Amniotic epithelial cell (primary cell): ENCODE measurements at places on chromosomes 3 and 15.

DNA sequence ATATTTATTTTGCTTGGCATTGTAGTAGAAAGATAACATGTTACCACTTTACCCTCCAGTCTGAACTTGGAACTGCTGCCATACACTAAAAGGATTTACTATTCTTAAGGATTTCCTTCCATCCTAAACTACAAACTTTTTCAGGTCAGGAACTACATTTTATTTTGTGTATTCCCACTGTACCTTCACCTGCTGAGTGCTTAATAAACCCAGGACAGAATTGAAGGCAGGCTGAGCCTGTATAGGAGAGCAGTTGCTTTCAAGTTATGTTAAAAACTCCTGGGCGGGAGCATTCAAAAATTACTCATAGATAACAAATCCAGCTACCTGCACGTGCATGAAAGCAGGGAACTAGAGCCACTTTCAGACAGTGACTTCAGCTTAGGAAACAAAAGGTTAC lies 58.3 kb downstream of the CACNA1D start:
- DNase-seq = no peak

- no peak for DNase-seq
Observed at GRCh38 chr3:44232407-44232806, 9.3 kb upstream of the TOPAZ1 start.

- DNase-seq = no peak
Observed at GRCh38 chr3:70400194-70400593, 87.8 kb upstream of the MDFIC2 start.

GRCh38 chr15:38163658-38164057 lies 89.0 kb upstream of the SPRED1 start:
- DNase-seq = no peak

DNA sequence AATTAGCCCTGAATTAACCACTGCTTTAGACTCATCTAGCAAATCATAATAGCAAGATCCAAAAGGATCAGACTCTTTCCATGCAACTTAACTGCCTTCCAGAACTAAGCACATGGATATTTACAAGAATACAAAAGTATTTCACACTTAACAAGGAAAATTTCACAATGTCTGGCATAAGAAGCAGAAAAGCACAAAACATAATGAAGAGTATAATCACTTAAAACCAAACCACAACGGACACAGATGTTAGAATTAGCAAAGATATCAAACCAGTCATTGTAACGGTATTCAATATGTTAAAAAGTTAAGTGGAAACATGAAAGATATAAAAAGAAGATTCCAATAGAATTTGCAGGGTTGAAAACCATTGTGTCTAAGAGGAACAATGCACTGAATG lies 51.5 kb upstream of the COL6A6 start:
- no peak for DNase-seq

GRCh38 chr15:45346381-45346780 lies 32.0 kb downstream of the GATM start:
- DNase-seq = no peak

DNA sequence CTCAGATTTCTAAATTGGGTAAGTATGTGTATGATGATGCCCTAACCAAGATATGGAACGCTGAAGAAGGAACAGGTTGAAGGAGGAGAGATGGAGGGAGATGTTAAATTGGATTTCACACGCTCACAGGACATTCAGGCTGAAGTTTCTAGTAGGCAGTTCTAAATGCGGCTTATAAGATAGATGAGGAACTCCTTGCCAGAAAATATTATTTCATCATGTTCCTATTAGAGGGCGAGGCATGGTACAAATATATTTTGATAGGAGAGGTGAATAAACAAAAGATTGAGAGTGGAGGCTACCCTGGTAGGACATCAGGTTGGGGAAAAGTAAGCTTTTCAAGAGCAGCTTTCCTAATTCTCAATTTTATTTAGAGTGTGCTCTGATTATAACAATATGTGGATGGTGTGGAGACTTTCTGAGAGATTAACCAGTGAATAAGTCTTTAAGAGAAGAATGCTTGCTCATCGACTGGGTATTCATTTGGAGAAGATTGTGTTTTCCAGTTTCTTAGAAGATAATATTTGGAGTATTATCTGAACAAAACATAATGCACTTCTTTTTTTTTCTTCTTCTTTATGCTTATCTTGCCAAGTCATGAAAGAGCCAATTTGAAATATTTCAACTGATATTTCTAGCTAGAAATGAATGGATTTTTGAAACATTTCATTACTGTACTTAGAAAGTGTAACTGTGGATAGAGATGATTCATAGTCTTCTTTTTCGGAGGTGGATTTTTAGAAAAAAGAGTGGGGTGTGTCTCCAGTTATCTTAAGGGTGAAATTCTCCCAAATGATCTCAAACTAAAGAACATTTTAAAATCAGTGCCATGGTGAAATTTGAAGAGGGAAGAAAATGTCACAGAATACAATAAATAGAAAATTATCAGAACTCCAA lies 88.5 kb downstream of the B3GALNT1 start:
- peak; percentile 60 for DNase-seq

GRCh38 chr15:48058371-48058770 lies 62.4 kb upstream of the SLC24A5 start:
- DNase-seq = no peak

DNA sequence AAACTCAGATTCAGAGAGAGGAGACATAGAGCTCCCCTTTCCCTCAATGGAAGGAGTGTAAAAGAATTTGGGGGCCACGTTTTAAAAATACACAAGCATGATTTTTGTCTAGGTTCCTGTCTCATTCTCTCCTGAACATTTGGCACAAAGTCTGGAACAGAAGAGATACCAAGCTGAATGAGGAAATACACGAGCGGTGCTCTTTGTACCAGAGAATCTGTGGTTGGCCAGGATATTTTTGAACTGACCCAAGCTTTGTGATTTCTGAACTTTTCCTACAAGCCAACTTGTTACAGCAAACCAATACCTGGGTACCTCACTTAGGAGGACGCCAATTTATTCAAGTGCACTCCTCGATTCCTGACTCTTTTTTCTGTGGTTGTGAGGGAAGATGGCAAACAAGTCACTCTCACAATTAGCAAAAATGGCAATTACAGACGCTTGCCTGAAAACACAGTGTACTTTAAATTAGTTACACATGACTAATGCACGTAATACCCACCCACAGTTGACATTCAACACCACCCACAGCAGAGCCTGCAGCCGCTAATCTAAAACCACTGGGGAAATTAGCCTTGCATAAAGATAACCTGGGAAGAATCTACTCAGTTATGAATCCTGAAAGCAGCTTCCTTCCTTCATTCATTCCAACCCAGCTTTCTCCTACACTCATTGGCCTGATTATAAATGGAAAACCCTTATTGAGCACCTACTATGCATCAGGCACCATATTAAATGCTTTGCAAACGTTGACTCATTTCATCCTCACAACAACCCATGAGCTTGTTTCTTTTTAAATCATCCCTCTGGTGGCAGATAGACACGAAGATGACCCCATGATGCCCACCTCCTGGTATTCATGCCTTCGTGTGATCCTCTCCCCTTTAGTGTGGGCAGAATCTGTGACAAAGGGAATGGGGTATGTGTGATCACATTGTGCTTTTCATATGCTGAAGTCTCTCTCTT lies 293.5 kb downstream of the KBTBD8 start:
- DNase-seq = no peak

GRCh38 chr3:177681156-177681555 lies 483.9 kb upstream of the TBL1XR1 start:
- peak; percentile 78 for DNase-seq

DNA sequence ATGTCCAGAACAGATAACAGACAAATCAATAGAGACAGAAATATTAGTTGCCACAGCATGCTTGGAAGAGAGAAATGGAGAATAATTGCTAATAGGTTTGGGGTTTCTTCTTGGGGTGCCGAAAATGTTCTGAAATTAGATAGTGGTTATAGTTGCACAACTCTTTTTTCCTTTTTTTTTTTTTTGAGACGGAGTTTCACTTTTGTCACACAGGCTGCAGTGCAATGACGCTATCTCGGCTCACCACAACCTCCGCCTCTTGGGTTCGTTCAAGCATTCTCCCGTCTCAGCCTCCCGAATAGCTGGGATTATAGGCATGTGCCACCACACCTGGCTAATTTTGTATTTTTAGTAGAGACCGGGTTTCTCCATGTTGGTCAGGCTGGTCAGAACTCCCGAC lies 163.3 kb downstream of the PLCH1 start:
- no peak for DNase-seq

- peak; percentile 64 for DNase-seq
Observed at GRCh38 chr15:90465140-90465929, 64.4 kb upstream of the CRTC3 start.

DNA sequence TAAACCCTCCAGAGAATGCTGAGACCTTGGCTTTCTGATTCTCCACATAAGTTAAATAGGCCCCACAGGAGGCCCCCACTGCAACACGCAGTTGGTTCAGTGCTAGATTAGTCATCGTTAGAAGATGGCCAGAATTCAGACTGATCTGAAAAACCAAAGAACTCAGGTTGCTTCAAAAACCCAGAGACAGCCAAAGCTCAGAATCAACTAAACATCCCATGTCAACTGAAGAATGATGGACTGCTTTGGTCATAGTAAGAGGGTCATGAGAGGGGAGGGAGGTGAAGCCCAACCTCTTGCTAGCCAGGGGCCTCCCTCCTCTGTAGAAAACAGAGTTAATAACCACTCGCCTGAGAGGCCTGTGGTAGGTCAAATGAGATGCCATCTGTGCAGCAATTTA lies 93.1 kb downstream of the AKAP13 start:
- DNase-seq = peak; percentile 74

DNA sequence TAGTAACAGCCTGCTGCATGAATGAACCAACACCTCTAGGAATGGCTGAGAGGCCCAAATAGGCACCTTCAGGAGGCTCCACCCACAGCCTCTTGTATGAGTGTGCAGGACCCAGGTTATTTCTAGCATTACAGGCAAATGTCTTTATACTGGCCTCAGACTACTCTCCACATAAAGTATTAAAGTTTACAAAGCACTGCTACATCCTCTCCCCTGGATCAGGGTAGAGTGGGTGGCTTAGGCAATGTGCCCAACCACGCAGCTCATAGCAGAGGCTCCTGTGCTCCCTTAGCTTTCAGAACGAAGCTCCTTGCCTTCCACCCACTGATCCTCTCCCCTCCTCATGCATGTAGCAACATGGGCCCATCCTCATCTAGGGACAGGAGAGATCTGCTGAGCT lies 16.3 kb downstream of the TMEM43 start:
- DNase-seq = no peak

GRCh38 chr3:30426293-30426993 lies 180.0 kb upstream of the TGFBR2 start:
- peak; percentile 71 for DNase-seq

GRCh38 chr3:143628971-143629370 lies 219.3 kb downstream of the SLC9A9 start:
- DNase-seq = peak; percentile 89

- DNase-seq = no peak
Observed at GRCh38 chr3:170974872-170975271, 51.6 kb downstream of the SLC2A2 start.

- DNase-seq = no peak
Observed at GRCh38 chr3:68088216-68088615, 433.8 kb upstream of the SUCLG2 start.

- peak; percentile 46 for DNase-seq
Observed at GRCh38 chr3:170961616-170962400, 53.4 kb upstream of the EIF5A2 start.

GRCh38 chr3:152280539-152280938 lies 11.8 kb downstream of the MBNL1 start:
- DNase-seq = no peak

DNA sequence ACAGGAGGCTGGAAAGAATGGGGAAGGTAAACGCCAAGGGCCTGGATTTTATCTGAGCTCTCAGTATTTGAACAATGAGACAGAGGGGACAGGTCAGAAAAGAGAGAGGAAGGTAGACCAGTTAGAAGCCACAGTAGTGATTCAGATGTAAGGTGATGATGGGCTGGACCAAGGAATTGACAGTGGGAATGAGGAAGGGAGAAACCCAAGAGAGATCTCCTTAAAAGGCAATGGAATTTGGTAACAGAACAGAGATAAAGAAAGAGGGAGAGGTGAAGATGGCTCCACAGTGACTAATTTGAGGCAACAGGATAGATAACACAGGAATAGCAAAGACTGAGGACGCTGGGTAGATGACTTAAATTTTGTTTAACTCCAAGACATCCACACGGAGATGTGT lies 11.4 kb upstream of the HEG1 start:
- DNase-seq = peak; percentile 90

- peak; percentile 3 for DNase-seq
Observed at GRCh38 chr3:43872901-43873300, 182.2 kb downstream of the ABHD5 start.

- DNase-seq = no peak
Observed at GRCh38 chr15:97482521-97482920, 478.0 kb upstream of the ARRDC4 start.

DNA sequence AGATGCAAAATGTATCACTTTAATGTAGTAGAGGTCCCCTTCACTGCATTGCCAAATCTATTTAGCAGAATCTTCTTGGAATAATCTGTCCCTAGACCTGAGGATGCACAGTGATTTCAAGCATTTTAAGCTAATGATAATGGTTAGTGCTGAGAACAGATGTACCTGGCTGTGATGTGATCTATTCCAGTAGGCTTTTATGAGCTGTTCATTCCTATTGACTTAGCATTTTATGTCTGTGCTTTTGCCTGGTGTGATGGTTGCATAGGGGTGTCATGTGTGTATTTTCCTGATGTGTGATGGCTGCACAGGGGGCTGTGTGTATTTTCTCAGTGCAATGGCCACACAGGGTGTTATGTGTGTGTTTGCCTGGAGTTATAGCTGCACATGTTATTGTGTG lies 272.9 kb downstream of the TIGIT start:
- no peak for DNase-seq

DNA sequence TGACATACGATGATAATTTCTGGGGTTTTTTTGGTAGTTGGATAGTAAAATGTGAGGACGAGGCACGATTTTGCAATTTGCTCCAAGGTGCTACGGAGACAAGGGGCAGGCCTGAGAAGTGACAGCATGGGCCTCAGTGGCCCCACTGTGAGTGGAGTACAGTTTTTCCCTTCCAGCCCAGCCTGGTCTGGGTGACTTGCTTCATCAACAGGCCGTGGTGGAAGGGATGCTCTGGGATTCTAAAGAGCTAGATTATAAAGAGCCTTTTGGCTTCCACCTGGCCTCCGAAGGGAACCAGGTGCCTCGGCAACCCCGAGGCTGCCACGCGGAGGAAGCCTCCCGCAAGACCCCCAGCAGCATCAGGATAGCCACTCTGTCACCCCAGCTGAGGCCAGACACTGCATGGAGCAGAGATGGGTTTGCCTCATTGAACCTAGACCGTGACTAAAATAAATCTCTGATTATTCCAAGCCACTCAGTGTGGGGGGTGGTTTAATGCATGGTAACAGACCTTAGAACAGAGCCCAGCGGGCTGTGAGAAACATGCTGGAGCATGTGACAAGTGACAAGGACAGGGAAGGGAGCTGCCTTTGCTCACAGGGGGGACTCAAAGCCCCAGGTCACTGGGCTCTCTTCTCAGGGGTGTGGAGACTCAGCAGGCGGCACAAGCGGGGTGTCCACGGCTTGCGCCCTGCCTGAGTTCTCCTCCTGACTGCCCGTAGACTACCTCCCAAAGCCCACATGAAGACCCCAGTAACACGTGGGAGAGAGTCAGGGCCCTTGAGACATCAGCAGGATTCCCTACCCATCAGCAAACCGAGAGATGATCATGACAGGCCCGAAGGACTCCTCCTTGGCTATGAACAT lies 22.6 kb upstream of the SLC41A3 start:
- DNase-seq = no peak

GRCh38 chr3:69535613-69536012 lies 149.7 kb upstream of the FRMD4B start:
- no peak for DNase-seq
